ENCODE measurements at places on chromosomes 7 and 10.

- no peak for DNase-seq
These were observed 11.1 kb upstream of the SORBS1 start for GRCh38 chr10:95572131-95572820.

- DNase-seq, result no peak
These were observed 567.0 kb downstream of the GFRA1 start for GRCh38 chr10:115706026-115706425.

GRCh38 chr7:80843018-80843677 lies 75.7 kb downstream of the SEMA3C start:
- DNase-seq, result no peak

GRCh38 chr7:41832941-41833340 lies 130.1 kb upstream of the INHBA start:
- no peak for DNase-seq

GRCh38 chr7:142866361-142867096 lies 11.7 kb downstream of the EPHB6 start:
- no peak for DNase-seq

- no peak for DNase-seq
These were observed 1.7 kb downstream of the TES start for GRCh38 chr7:116211913-116212596.

DNA sequence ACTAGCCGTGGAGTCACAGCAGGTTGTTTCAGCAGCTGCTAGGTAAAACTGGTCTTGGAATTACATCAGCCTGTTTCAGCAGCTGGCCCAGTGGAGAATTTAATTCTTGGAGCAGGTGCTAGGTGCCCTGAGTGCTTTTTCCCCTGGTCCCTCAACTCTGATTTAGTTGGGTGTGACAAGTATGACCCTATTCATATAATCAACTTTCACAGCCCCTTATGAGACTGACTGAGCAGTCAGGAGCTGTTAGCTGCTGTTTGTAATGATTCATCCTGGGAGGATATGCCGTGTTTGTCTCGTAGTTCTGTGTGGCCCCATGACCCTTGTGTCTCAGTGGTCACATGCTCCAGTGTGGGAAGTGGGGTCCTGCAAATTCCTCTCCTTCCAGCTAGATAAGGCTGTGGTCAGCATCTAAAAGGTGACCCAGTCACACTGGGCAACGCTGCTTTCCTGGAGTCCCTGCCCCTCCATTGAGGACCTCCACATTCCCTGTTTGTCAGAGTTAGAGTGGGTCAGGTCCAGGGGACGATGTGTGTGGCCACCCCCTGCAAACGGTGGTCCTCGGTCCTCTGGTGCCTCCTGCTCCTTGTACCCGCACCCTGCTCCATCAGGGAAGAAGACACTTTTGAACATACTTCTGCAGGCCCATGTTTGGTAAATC lies 28.3 kb downstream of the TBATA start:
- DNase-seq, result no peak

DNA sequence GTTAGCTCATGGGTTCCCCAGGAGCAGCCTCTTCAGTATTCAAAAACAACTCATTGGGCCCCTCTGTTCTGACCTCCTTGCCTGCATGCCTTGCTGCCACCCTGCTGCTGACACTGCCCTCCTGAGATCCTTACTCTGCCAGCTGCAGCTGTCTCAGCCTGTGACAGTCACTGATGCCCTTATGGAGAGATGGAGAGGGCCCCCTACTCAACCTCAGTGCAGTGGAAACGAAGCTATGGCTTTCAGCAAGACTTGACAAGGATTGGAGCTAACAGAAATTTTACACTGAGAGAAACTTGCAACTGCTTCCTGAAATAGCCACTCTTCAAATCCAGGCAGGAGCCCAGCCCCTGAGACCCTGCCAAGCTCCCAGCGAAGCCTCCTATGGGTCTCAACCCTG lies 678.3 kb upstream of the C7orf33 start:
- DNase-seq, result no peak

DNA sequence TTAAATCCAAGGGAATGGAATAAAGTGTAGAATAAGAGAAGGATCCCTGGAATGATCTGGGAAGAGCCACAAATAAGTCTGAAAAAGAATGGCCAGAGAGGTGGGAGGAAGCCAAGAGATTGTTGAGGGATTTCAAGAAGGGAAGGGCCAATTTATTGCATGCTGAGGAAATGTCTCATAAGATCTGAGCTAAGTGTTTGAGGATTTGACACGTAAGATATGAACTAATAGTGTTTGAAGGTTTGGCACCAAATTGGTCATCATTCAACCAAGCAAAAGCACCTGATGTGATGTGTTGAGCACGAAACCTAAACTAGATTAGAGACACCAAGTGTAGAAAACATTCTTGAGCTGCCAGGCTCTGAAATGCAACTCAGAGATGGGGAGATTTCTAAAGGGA lies 97.9 kb downstream of the TSPAN12 start:
- DNase-seq, result no peak
